Naive B cell (primary cell): ENCODE measurements at places on chromosomes 12 and 14.
A peak's percentile ranks its signal among the peaks of the same experiment; 100 is the strongest.

GRCh38 chr14:95043732-95044462 is 113.4 kb downstream of the DICER1 start:
- H3K4me3 ChIP-seq, result no peak overlapping the region
- H3K27me3 ChIP-seq, result peaks cover 51% of the 10 kb centered on the region
- H3K4me1 ChIP-seq, result no peaks in the 10 kb centered on the region
- DNase-seq, result no peak
- H3K36me3 ChIP-seq, result no peaks in the 10 kb centered on the region

DNA sequence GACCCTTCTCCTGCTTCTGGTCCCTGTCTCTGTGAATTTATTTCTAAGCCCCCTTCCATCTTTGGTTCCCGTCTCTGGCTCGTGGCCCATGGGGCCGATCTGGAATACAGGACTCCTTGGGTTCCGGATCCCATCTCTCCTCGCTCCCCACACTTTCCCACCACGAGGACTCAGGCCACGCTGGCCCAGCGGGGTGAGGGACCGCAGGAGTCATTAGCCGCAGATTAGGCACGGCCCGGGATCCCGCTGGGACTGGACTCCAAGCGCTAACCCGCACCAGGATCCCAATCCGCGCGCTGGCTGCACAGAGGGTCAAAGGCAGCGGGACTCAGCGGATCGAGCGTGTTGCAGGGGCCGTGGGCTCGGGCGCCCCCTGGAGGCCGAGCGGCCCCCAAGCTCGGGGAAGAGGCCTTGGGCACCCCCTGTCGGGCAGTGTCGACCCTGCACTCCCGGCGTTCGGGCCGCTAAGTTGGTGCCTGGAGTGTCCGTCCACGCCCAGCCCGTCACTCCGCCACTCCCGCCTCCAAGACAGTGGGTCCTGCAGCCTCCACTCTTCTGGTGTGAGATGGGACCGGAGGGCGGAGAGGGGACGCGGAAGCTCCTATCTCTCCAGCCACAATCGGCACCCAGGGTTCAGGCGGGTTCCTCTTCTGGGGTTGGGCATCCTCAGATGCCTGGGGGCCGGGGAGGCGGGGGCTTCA is 9.5 kb downstream of the SHMT2 start:
- peak; percentile 85 for DNase-seq
- peaks cover 42% of the 10 kb centered on the region for H3K27me3 ChIP-seq
- H3K4me1 ChIP-seq, result peaks cover 95% of the 10 kb centered on the region
- H3K36me3 ChIP-seq, result peaks cover 6% of the 10 kb centered on the region

DNA sequence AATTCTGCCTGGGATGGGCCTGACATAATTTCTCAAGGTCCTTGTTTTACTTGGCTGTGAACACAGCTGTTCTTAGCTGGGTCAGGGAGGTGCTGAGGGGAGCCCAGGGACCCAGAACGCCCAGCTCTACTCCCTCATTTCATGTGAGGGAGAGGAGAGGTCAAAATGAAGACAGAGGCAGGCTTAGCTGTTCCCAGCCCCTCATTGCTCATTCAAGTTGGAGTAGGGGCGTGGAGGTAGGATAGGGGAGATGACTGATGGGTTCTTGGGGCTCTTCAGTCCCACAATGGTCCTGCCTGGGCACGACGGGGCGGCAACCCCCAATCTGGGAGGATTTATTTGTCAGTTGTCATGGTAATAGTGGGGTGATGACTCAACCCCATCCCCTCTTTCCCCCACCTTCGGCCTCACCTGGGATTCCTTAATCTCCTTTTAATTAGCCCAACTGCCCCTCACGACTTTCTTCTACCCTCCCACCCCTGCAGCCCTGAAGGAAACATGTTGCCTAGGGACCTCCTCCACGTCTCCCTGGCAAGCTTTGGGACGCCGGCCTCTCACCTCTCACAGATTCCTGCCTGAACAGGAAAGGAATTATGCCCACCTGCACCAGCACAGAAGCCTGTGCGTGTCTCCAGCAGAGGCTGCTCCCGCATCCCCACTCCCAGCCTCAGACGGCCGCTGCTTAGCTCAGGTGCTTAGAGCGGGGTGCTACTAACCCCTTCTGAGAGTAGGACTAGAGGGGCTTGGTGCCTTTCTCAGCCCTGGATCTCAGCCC is 10.2 kb downstream of the SPRYD3 start:
- H3K4me1 ChIP-seq, result peaks cover 27% of the 10 kb centered on the region
- H3K4me3 ChIP-seq, result no peak overlapping the region
- H3K27me3 ChIP-seq, result no peaks in the 10 kb centered on the region
- no peak for DNase-seq

- no peak overlapping the region for H3K4me3 ChIP-seq
- H3K27ac ChIP-seq, result peak overlapping the region; percentile 94
- H3K36me3 ChIP-seq, result peaks cover 15% of the 10 kb centered on the region
Measured at GRCh38 chr14:73943083-73943482, 6.8 kb downstream of the FAM161B start.

GRCh38 chr14:89461256-89461655 is 44.2 kb upstream of the FOXN3 start:
- peaks cover 35% of the 10 kb centered on the region for H3K4me1 ChIP-seq
- peak overlapping the region; percentile 16 for H3K4me3 ChIP-seq

DNA sequence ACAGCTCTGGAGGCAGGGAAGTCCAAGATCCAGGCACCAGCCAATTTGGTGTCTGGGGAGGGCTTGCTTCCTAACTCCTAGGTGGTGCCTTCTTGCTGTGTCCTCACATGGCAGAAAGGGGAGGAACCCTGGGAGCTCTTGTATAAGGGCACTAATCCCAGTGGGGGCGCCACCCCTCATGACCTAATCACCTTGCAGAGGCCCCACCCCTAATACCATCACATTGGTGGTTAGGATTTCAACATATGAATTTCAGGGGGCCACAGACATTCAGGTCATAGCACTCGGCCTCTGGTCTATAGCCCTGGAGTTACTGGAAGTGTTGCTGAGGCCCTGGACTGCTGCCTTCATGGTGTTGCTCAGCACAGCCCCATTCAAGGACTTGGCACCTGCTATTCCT is 14.6 kb downstream of the PSMD9 start:
- peaks cover 5% of the 10 kb centered on the region for H3K36me3 ChIP-seq
- no peak overlapping the region for H3K4me3 ChIP-seq
- no peak for DNase-seq

GRCh38 chr14:96410119-96410518 is 18.2 kb downstream of the AK7 start:
- no peak overlapping the region for H3K4me3 ChIP-seq
- H3K36me3 ChIP-seq, result no peaks in the 10 kb centered on the region
- peaks cover 3% of the 10 kb centered on the region for H3K4me1 ChIP-seq
- DNase-seq, result no peak

DNA sequence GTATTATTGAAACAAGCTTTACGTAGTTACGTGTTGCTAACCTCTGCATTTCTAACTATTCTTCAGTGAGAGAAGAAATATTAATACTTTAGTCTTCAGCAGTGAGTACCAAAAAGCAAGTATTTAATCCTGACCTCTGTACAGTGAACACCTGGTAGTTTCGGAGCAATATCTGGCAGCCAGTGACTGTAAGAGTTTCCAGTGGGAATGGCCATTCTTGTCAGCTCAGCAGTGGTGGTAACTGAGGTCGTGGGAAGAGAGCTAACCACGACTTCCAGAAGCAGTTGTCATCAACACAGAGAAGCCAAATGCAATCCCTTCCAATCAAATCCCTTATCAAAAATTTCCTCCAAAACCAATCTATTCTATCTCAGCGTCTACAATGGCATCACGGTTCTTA is 1500.2 kb upstream of the FLRT2 start:
- no peaks in the 10 kb centered on the region for H3K36me3 ChIP-seq
- H3K4me3 ChIP-seq, result no peak overlapping the region
- no peak overlapping the region for H3K27ac ChIP-seq
- DNase-seq, result no peak
- no peaks in the 10 kb centered on the region for H3K27me3 ChIP-seq
- H3K4me1 ChIP-seq, result no peaks in the 10 kb centered on the region

- H3K27me3 ChIP-seq, result no peaks in the 10 kb centered on the region
- no peak for DNase-seq
- H3K36me3 ChIP-seq, result no peaks in the 10 kb centered on the region
- no peak overlapping the region for H3K4me3 ChIP-seq
- no peak overlapping the region for H3K27ac ChIP-seq
- H3K4me1 ChIP-seq, result peaks cover 4% of the 10 kb centered on the region
Measured at GRCh38 chr14:58718226-58719205, 80.8 kb downstream of the DACT1 start.

DNA sequence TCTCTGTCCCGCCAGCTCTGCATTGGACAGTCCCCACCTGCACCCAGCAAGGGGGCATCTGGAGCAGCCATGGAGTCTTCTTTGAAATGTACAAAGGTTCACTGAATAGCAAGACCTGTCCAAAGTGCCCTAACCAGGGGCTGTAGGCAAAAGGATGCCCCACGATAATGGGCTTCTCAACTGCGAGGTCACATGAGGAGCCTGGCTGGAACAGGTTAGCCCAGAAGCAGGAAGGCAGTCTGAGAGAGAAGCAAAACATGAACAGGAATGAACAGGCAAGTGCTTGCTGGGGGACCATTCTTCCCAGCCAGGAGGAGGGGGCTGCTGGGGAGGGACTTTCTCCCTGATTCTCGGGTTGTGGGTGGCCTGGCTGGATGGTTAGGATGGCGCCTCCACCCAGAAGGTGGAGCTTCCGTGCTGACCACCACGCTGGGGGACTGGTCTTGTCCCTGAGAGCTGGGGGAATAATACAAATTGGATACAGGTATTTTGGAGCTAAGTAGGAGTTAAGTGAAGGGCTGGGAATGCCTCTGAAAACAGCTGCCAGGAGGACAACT is 7.1 kb downstream of the KRT85 start:
- peaks cover 18% of the 10 kb centered on the region for H3K27me3 ChIP-seq
- no peak for DNase-seq
- H3K27ac ChIP-seq, result peak overlapping the region; percentile 39
- H3K4me3 ChIP-seq, result no peak overlapping the region
- H3K4me1 ChIP-seq, result peaks cover 37% of the 10 kb centered on the region

GRCh38 chr14:74935360-74935680 is 12.3 kb upstream of the RPS6KL1 start:
- no peaks in the 10 kb centered on the region for H3K36me3 ChIP-seq
- H3K4me1 ChIP-seq, result peaks cover 43% of the 10 kb centered on the region
- peak overlapping the region; percentile 24 for H3K27ac ChIP-seq
- no peak overlapping the region for H3K4me3 ChIP-seq

GRCh38 chr12:89574736-89575208 is 48.9 kb upstream of the POC1B start:
- H3K27me3 ChIP-seq, result no peaks in the 10 kb centered on the region
- peak overlapping the region; percentile 49 for H3K27ac ChIP-seq

GRCh38 chr12:59654061-59654460 is 58.2 kb downstream of the SLC16A7 start:
- DNase-seq, result no peak
- H3K36me3 ChIP-seq, result peaks cover 1% of the 10 kb centered on the region
- no peaks in the 10 kb centered on the region for H3K27me3 ChIP-seq
- H3K4me1 ChIP-seq, result peaks cover 10% of the 10 kb centered on the region
- no peak overlapping the region for H3K4me3 ChIP-seq
- H3K27ac ChIP-seq, result no peak overlapping the region

DNA sequence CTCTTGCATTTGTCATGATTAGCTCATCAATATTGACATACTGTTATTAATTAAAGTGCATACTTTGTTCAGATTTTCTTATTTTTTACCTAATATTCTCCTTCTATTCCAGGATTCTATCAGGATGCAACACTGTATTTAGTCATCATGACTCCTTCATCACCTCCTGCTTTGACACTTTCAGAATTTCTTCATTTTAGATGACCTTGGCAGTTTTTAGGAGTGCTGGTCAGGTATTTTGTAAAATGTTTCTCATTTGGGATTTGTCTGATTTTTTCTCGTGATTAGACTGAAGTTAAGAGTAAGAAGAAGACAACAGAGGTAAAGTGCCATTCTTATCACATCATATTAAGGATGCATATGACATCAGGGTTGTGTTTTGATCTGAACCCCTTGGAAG is 167.0 kb upstream of the FOXG1 start:
- H3K27ac ChIP-seq, result no peak overlapping the region
- no peaks in the 10 kb centered on the region for H3K36me3 ChIP-seq
- no peaks in the 10 kb centered on the region for H3K4me1 ChIP-seq
- no peaks in the 10 kb centered on the region for H3K27me3 ChIP-seq

- DNase-seq, result no peak
- H3K36me3 ChIP-seq, result no peaks in the 10 kb centered on the region
- H3K4me1 ChIP-seq, result peaks cover 19% of the 10 kb centered on the region
- H3K27ac ChIP-seq, result peak overlapping the region; percentile 62
- no peaks in the 10 kb centered on the region for H3K27me3 ChIP-seq
Measured at GRCh38 chr14:24247422-24247821, 5.0 kb upstream of the TINF2 start.

GRCh38 chr12:54565986-54566544 is 16.7 kb downstream of the PDE1B start:
- DNase-seq, result no peak
- no peak overlapping the region for H3K4me3 ChIP-seq
- peaks cover 7% of the 10 kb centered on the region for H3K4me1 ChIP-seq
- no peaks in the 10 kb centered on the region for H3K36me3 ChIP-seq
- no peak overlapping the region for H3K27ac ChIP-seq
- H3K27me3 ChIP-seq, result no peaks in the 10 kb centered on the region

- H3K36me3 ChIP-seq, result no peaks in the 10 kb centered on the region
- no peak overlapping the region for H3K4me3 ChIP-seq
- peaks cover 8% of the 10 kb centered on the region for H3K27me3 ChIP-seq
- no peak overlapping the region for H3K27ac ChIP-seq
Measured at GRCh38 chr12:120959111-120959878, 19.0 kb upstream of the HNF1A start.

GRCh38 chr12:75964150-75964549 is 67.4 kb downstream of the PHLDA1 start:
- H3K4me1 ChIP-seq, result no peaks in the 10 kb centered on the region
- no peaks in the 10 kb centered on the region for H3K36me3 ChIP-seq
- no peak overlapping the region for H3K4me3 ChIP-seq

- H3K27ac ChIP-seq, result peak overlapping the region; percentile 52
- no peak overlapping the region for H3K4me3 ChIP-seq
- DNase-seq, result no peak
- peaks cover 20% of the 10 kb centered on the region for H3K36me3 ChIP-seq
- peaks cover 3% of the 10 kb centered on the region for H3K4me1 ChIP-seq
Measured at GRCh38 chr12:132019891-132020290, 70.1 kb downstream of the EP400 start.

DNA sequence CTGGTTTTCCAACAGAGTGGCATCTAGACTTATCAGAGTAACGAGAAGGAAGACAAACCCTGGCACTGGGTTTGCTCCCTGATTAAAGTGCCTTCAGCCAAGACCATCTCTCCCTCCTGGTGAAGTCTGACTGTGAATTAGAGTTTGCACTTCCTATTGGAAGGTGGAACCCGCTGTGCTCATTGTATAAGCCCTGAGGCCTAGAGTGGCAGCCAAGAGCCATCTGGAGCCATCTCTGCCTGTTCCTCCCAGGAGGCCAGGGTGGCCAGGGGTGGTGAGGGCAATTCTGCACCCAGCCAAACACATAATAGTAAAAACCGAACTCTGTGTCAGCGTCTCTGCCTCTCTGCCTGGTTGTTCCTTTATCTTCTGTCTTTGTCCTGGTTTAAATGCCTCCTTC is 25.0 kb downstream of the MFAP5 start:
- H3K4me3 ChIP-seq, result no peak overlapping the region
- H3K27ac ChIP-seq, result no peak overlapping the region
- no peaks in the 10 kb centered on the region for H3K27me3 ChIP-seq
- H3K4me1 ChIP-seq, result no peaks in the 10 kb centered on the region
- no peaks in the 10 kb centered on the region for H3K36me3 ChIP-seq

DNA sequence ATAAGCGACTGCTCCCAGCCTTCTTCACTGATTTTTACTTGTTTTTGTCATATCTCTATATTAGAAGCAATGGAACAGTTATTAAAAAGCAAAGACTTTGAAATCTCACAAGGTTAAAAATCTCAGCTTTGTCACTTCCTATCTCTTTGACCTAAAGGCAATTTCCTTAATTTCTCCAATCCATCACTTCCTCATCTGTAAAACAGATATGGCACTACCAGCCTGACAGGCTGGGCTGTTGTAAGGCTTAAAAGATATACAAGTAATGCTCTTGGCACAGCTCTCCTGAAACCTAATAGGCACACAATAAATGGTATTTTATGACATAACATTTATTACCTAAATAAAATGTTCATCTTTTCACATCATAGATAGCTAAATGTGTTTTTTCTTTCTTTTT is 25.6 kb downstream of the ATXN2 start:
- H3K27ac ChIP-seq, result no peak overlapping the region
- no peak overlapping the region for H3K4me3 ChIP-seq
- H3K36me3 ChIP-seq, result no peaks in the 10 kb centered on the region
